Lung microvascular endothelial cell (primary cell): ENCODE measurements at places on chromosomes 7 and 10. TPM values are rescaled to one million over a fixed set of nuclear protein-coding genes. Genes with fewer than 3 reads are reported as not detected.

Gene CYP3A5
- not detected in 2 replicates for total RNA-seq

Gene TMEM225B
- total RNA-seq: 0.22 TPM in 1 of 2 replicates, not detected in the other

Gene C10orf53
- not detected in 2 replicates for total RNA-seq

Gene SPDYE1
- total RNA-seq: not detected in 2 replicates

Gene CEP55
- total RNA-seq: 6.2 and 18.7 TPM in 2 replicates

Gene NPC1L1
- not detected in 2 replicates for total RNA-seq

Gene RBP3
- total RNA-seq: not detected in 2 replicates

Gene ACBD7
- 0.60 and 1.5 TPM in 2 replicates for total RNA-seq

Gene GIMAP6
- total RNA-seq: 159 and 175 TPM in 2 replicates

Gene JAKMIP3
- under 0.01 and 0.20 TPM in 2 replicates for total RNA-seq

Gene ZNF398
- 3.5 and 5.2 TPM in 2 replicates for total RNA-seq

Gene VSIR
- 7.5 and 10.7 TPM in 2 replicates for total RNA-seq

Gene FOXI2
- total RNA-seq: not detected in 2 replicates

Gene NPY4R2
- not detected in 2 replicates for total RNA-seq

Gene TMEM26
- total RNA-seq: under 0.01 TPM in 1 of 2 replicates, not detected in the other

Gene LIPF
- not detected in 2 replicates for total RNA-seq

Gene FANK1
- total RNA-seq: 0.60 and 0.87 TPM in 2 replicates
